ENCODE measurements at places on chromosomes 7 and 10.

- DNase-seq, result no peak
These were observed 16.4 kb downstream of the ZNF488 start for GRCh38 chr10:47367646-47368045.

DNA sequence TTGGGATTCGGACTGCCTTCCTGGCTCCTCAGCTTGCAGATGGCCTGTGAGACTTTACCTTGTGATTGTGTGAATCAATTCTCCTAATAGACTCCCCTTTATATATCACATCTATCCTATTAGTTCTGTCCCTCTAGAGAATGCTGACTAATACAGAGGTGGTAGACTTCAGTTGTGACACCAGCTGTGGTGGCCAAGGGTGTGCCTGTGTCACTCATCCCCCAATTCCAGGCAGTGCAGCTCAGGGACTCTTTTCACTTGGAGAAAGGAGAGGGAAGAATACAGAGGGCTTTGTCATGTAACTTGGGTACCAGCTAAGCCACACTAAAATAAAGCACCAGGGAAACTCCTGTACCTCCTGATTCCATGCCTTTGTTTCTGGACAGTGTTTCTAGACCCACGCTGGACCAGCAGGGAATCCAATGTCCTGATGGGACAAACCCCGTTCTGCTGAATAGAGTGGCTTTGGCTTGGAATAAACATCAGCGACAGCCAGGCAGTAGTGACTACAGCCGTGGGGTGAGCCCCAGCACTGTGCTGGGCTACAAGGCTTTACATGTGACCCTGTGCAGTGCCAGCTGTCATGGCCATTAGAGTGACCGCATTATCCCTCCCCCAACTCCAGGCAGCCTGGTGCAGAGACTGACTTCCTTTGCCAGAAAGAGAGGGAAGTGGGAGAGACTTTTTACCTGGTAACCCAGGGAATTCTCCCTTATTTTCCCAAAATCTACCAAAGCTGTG, 233.6 kb downstream of the ANK3 start:
- DNase-seq, result no peak

- DNase-seq, result no peak
These were observed 3.1 kb upstream of the PAPSS2 start for GRCh38 chr10:87656431-87657072.

DNA sequence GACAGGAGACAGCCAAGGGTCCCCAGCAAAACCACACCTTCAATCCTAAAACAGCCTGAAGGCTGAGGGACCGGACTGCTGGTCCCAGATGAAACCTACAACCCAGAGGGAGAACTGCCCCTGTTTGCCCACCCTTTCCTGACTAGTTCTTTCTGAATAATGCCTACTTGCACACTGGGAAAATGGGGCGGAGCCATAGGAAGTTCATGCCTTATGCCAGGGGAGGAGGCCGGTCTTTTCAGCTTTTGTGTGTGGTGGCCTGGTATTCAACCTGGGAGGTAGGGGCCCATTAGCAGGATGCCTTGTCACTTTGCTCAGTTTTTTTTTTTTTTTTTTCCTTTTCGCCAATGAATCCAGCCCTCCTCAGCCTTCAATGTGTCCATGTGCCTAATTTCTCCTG, 20.7 kb downstream of the TOMM7 start:
- DNase-seq, result no peak

- no peak for DNase-seq
These were observed 59.3 kb downstream of the CYP2C9 start for GRCh38 chr10:94997741-94998174.

DNA sequence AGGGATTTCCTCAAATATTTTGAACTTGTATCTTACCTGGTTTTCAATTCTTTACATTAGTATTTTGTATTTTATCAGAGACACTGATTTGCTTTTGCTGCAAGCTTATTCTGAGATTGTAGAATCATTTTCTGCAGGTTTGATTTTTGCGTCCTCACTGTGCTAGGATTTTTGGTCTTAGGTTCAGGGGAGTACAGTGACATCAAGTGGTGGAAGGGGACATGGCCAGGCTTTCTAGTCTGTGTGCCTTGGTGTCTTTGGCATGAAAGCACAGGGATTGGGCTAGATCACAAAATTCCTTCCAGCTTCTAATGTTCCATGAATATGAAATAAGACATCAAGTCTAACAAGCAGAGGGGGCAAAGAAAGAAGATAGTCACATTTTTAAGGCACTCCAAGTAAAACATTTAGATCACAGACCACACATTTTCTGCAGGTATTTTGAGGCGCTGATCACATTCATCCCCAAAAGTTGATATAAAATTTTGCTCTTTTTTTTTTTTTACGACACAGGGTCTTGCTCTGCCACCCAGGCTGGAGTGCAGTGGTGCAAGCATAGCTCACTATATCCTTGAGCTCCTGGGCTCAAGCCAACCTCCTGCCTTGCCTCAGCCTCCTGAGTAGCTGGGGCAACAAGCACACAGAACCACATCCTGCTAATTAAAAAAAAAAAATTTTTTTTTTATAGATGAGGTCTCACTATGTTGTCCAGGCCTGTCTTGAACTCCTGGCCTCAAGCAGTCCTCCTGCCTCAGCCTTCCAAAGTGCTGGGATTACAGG, 124.4 kb downstream of the PON1 start:
- peak; percentile 24 for DNase-seq

DNA sequence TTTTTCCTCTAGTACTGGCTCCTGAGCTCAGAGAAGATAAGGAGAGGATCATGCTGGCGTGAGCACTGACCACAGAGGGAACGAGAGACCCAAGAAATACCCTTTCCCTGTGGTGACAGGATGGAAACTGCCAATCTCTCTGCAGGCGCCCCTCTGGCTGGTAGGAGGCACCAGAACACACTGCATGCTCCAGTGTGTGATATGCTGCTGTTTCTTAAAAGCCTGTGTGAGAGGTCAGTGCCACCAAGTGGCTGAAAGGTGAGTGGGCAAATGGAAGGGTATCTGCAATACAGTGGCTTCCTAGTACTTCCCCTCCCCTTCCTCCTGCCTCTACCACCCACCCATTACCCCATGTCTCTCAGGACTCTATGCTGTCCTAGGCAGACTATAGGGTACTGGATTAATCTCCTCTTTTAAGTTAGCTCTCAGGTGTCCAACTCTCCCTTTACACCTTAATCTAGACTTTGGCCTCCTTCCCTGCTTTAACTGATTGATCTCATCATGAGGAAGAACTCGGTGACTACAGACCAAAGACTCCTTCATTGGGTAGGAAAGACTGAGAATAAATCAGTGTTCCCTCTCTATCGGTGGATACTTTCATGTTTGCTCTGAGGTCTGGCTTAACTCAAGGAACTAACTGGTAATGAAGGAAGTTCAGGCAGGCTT, 283.6 kb downstream of the ADRA2A start:
- peak; percentile 64 for DNase-seq

DNA sequence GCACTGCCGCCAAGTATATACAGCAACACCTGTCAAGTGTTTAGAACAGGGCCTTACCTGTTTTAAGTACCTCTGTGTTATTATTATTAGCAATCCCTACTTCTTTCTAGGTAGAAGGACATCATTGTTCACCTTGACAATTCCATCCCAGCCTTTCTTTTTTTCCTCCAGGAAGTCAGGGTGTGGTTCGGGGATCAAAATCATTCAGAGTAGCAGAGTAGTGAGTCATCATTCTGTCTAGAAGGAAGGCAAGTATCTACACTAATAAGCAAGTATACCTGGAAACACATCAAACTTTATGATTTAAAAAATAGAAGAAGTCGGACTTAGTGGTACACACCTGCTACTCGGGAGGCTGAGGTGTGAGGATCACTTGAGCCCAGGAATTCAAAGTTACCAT, 25.5 kb upstream of the CAPZA2 start:
- peak; percentile 54 for DNase-seq

GRCh38 chr10:63374991-63375390, 90.8 kb downstream of the JMJD1C start:
- DNase-seq, result no peak

DNA sequence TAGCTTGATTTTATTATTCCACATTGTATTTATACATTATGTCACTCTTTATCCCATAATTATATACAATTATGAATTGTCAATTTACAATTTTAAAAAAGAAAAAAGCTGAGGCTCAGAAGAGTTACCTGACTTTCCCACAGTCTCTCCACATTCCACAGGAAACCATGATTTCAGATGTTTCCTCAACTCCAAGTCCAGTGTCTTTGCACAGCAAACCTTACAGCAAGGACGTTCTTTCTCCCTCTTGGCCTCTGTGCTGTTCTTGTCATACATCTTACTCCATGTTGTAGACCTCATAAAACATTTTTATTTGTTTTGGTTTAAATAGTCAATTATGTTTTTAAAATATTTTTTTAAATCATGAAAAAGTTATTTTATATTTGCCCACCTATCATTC, 34.9 kb upstream of the GRB10 start:
- no peak for DNase-seq

DNA sequence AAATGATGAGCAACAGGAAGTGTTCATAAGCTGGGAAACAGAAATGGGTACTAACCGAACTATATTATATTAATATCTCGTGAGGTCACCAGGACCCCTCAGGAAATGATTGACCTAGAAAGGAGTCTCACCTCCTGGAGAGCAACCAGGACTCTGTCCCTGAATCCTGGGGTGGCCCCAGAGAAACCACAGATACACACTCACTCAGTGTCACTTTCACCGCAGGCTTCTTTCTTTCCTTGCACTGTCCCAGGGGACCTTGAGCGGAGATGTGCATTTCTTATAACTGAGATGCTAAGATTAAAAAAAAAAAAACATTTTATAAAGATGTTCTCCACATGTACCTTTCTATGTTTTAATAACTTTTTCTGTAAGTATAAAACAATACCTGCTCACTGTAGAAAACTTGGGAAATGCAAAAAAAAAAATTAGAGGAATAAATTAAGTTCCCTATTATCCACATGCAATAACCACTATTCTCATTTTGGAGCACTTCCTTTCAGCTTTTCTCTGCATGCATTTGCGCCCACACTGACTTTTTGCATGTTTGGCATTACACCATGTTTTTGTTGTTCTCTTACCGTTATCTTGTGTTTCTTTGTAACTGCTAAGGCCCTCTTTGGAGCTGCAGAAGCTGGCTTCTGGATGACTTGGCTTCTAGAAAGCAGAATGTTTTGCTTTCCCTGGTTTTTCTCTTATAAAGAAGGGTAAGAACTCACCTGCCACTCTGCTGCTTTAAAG, 15.0 kb downstream of the NOD1 start:
- DNase-seq, result no peak

GRCh38 chr10:103874730-103875129, 19.4 kb upstream of the SH3PXD2A start:
- no peak for DNase-seq

GRCh38 chr7:88888684-88889083, 93.1 kb upstream of the TEX47 start:
- peak; percentile 3 for DNase-seq

DNA sequence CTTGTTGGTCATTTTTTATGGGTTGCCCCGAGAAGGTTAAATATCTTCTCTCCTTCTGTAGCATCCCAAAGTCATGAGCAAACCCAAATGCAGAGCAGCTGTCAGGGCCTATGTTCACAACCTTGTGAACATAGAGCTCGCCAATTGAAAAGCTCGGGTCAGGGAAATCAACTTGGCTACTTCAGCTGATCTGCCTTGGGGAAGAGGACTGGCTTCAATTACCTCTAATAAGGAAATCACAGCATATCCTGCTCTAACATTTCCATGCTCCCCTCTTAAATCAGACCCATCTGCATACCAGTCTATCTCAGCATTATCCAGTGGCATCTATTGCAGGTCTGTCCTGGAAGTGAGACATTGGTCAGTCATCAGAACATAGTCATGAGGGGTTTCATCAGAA, 105.6 kb downstream of the ANKRD26 start:
- DNase-seq, result no peak

DNA sequence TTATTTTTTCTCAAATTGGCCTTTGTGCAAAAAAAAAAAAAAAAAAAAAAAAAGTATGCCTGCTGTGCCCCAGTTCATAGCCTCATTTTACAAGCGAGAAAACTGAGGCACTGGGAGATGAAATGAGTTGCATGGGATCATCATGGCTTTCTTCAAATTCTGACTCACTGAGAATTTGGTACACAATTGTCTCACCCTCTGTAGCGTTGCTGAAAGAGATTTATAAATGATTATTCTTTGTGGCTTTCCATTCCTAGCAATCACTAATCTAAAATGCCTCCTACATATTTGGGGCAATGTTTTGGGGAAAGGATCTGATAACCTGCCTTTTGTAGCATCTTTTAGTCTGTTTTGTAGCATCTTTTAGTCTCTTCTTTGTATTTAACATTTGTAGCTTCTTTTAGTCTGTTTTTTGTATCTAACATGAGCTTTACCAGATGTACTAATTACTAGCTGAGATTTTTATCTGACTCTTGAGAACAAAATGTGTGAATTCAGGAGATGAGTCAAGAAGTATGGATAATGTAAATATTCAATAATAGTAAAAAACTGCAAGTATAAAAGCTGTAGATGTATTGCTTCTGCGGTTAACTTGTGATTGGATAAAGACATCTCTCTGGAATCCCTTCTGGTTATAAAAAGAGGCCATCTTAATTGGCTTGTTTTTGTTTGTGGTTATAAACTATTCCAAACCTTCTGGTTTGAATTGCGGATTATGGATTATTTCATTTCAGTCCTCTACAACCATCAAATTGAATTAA, 161.4 kb downstream of the ARID5B start:
- DNase-seq, result no peak

DNA sequence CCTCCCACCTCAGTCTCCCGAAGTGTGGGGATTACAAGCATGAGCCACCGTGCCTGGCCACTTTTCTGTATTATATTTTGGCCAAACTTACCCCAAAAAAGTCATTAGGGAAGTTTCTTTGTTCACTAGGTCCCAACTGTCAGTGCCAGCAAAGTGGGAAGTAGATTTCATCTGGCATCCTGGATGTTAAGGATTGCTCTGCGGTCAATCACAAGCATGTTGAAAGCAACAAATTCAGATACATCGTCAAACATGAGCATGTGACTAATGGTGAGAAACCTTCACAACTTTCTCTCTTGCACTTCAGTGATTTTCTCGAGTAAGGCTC, 14.3 kb upstream of the LRRC17 start:
- DNase-seq, result no peak

- DNase-seq, result no peak
These were observed 178.8 kb downstream of the TPK1 start for GRCh38 chr7:144656965-144657517.

- no peak for DNase-seq
These were observed 145.2 kb downstream of the ARID5B start for GRCh38 chr10:62046522-62047227.

GRCh38 chr10:124701435-124701834, 42.7 kb downstream of the FAM53B start:
- no peak for DNase-seq

GRCh38 chr10:69492746-69493462, 41.6 kb downstream of the TSPAN15 start:
- DNase-seq, result no peak
